IPS DF 6.9 (cell line): ENCODE measurements at places on chromosomes 5 and 9.

DNA sequence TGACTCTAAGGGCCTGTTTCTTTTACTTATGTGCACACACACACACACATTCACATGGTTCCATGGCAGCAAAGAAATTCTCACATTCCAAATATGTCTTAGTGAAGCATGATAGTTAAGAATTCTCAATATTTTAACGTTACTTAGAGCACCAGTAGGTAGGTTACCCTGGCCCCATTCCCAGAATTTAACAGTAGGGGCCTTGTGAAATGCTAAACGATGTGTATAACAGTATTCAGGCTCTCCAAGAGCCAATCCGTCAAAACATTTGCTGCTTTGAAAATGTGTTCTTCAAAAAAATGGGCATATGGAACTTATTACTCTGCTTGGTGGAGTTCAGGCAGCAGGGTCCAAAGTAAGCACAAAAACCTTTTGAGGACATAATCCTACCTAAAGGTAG is 93.7 kb upstream of the DAB2 start:
- no peaks in the 10 kb centered on the region for H3K4me1 ChIP-seq
- H3K4me3 ChIP-seq = no peak overlapping the region
- H3K36me3 ChIP-seq = no peaks in the 10 kb centered on the region
- no peak overlapping the region for H3K27ac ChIP-seq
- no peak for DNase-seq

DNA sequence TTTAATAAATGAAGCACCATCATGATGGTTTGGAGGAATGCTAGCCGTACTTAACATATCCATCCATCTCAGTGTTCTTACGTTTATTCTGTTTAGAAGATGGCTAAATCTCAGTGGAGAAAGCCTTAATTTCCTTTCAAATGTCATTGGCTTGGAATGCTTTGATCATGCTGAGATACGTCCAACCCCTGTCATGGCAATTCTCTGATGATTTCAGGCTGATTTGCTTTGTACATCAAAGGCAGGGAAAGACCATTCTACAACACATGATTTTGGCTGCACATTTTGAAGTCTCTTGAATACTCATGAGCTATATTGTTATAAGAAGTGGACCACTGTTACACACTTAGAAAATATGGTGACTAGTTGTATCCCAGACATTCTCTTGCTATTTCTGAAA is 1048.4 kb downstream of the MAT2B start:
- H3K27ac ChIP-seq = no peak overlapping the region
- no peak overlapping the region for H3K4me3 ChIP-seq
- no peaks in the 10 kb centered on the region for H3K27me3 ChIP-seq
- no peaks in the 10 kb centered on the region for H3K36me3 ChIP-seq

GRCh38 chr5:67003685-67003934 is 193.0 kb downstream of the CD180 start:
- H3K27ac ChIP-seq = no peak overlapping the region
- H3K27me3 ChIP-seq = no peaks in the 10 kb centered on the region

DNA sequence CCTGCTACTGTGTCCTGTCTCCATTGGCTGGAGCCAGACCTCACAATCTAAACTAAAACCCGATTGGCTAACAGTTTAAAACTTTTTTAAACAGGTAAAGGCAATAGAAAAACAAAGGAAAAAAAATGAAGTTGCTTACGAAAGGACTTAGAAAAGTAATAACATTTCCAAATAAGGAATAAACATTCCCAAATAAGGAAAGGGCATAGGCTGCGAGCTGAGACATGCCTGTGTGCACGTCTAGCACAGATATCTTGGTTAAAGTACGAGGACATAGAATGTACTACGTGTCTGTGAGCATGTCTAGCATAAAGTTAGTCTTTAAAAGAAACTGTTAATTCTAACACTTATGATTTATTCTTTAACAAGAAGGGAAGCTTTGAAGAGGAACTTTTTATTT is 15.3 kb upstream of the FAM120A start:
- H3K4me3 ChIP-seq = no peak overlapping the region
- no peak overlapping the region for H3K27ac ChIP-seq
- no peaks in the 10 kb centered on the region for H3K36me3 ChIP-seq
- no peak for DNase-seq
- H3K4me1 ChIP-seq = no peaks in the 10 kb centered on the region
- H3K27me3 ChIP-seq = no peaks in the 10 kb centered on the region

- no peak for DNase-seq
- no peaks in the 10 kb centered on the region for H3K27me3 ChIP-seq
- H3K27ac ChIP-seq = no peak overlapping the region
- no peaks in the 10 kb centered on the region for H3K4me1 ChIP-seq
- no peak overlapping the region for H3K4me3 ChIP-seq
These were observed 355.4 kb upstream of the PDE4D start for GRCh38 chr5:60248901-60249300.

- no peaks in the 10 kb centered on the region for H3K27me3 ChIP-seq
- no peaks in the 10 kb centered on the region for H3K36me3 ChIP-seq
- no peaks in the 10 kb centered on the region for H3K4me1 ChIP-seq
These were observed 292.9 kb upstream of the PUM3 start for GRCh38 chr9:3136686-3137346.

DNA sequence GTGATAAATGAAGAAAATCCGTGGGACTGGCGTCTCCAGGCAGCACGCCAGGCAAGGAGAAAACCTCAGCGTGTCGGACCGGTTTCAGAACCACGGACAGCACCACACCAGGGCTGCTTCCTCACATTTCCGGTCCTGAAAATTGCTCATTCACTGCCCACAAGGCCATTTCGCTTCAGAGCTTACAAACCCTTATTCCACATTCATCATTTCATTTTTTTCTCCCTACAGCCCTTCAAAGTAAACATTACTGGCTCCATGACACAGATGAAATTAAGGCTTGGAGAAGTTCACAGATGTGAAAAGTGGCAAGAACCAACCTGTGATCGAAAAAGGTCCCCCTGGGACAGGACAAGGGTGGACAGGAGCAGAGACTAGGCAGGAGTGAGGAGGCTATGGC is 1.5 kb upstream of the GPRIN1 start:
- no peak for DNase-seq
- H3K36me3 ChIP-seq = no peaks in the 10 kb centered on the region
- H3K27ac ChIP-seq = no peak overlapping the region
- peaks cover 2% of the 10 kb centered on the region; the same call in 1 of the 2 replicates for H3K4me1 ChIP-seq

GRCh38 chr5:120692325-120692724 is 228.2 kb downstream of the PRR16 start:
- H3K4me1 ChIP-seq = no peaks in the 10 kb centered on the region
- DNase-seq = no peak
- H3K4me3 ChIP-seq = no peak overlapping the region
- H3K36me3 ChIP-seq = no peaks in the 10 kb centered on the region

DNA sequence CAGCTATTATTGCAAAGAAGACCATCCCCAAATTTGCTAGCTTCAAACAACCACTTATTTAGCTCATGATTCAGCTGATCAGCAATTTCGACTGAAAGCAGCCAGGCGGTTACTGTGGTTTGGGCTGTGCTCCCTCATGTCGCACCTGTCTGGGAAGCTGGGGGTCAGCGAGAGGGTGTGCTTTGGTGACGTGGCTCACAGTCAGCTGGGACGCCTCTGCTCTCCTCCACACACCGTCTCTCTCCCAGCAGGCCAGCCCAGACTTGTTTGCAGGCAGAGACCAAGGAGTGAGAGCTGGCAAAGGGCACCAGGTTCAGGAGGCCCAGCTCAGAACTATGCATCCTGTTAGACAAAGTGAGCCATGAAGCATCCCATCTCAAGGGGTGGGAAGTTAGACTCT is 140.9 kb downstream of the SYK start:
- H3K4me1 ChIP-seq = no peaks in the 10 kb centered on the region
- DNase-seq = no peak
- H3K36me3 ChIP-seq = no peaks in the 10 kb centered on the region
- H3K27ac ChIP-seq = no peak overlapping the region
- H3K4me3 ChIP-seq = no peak overlapping the region
- H3K27me3 ChIP-seq = no peaks in the 10 kb centered on the region

- no peaks in the 10 kb centered on the region for H3K27me3 ChIP-seq
- no peak for DNase-seq
- H3K36me3 ChIP-seq = no peaks in the 10 kb centered on the region
- H3K4me1 ChIP-seq = no peaks in the 10 kb centered on the region
- no peak overlapping the region for H3K4me3 ChIP-seq
These were observed 10.7 kb downstream of the GIN1 start for GRCh38 chr5:103109277-103109676.

- H3K27me3 ChIP-seq = peaks cover 37% of the 10 kb centered on the region
- no peak overlapping the region for H3K27ac ChIP-seq
- peaks cover 4% of the 10 kb centered on the region; the same call in 1 of the 2 replicates for H3K4me1 ChIP-seq
- DNase-seq = no peak
- no peak overlapping the region for H3K4me3 ChIP-seq
These were observed 6.7 kb upstream of the ISL1 start for GRCh38 chr5:51376509-51376908.

- no peaks in the 10 kb centered on the region for H3K36me3 ChIP-seq
- H3K4me1 ChIP-seq = no peaks in the 10 kb centered on the region; the same call in 1 of the 2 replicates
- no peak for DNase-seq
- no peaks in the 10 kb centered on the region for H3K27me3 ChIP-seq
These were observed 51.3 kb downstream of the DPYSL3 start for GRCh38 chr5:147458581-147458980.

DNA sequence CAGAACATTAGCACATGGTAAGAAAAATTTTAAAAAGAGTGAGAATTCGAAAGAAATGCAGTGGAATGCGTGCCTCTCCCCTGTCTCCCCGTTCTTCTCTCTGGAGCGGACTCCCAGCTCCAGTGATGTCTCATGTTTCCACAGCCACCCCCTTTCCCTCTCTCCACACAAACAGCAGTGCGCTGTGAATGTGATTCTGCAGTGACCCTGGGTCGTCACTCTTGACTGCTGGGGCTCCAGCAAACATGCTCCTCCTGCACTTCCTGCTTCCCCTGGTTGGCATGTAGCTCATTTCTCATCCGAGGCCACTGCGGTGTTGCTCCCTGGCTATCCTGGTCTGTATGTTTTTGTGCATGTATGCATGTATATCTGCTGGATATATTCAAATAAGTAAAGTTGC is 13.3 kb downstream of the PHF2 start:
- no peak overlapping the region for H3K27ac ChIP-seq
- H3K27me3 ChIP-seq = no peaks in the 10 kb centered on the region
- no peak overlapping the region for H3K4me3 ChIP-seq

- no peaks in the 10 kb centered on the region for H3K27me3 ChIP-seq
- DNase-seq = no peak
- no peaks in the 10 kb centered on the region for H3K36me3 ChIP-seq
These were observed 2.9 kb downstream of the ARL14EPL start for GRCh38 chr5:116035123-116035522.

- H3K27ac ChIP-seq = no peak overlapping the region
These were observed 22.1 kb downstream of the IPPK start for GRCh38 chr9:92647671-92648473.

GRCh38 chr5:121526908-121527307 is 324.8 kb upstream of the FTMT start:
- no peak overlapping the region for H3K27ac ChIP-seq
- no peaks in the 10 kb centered on the region for H3K4me1 ChIP-seq
- H3K4me3 ChIP-seq = no peak overlapping the region
- no peak for DNase-seq
- no peaks in the 10 kb centered on the region for H3K36me3 ChIP-seq
- no peaks in the 10 kb centered on the region for H3K27me3 ChIP-seq

DNA sequence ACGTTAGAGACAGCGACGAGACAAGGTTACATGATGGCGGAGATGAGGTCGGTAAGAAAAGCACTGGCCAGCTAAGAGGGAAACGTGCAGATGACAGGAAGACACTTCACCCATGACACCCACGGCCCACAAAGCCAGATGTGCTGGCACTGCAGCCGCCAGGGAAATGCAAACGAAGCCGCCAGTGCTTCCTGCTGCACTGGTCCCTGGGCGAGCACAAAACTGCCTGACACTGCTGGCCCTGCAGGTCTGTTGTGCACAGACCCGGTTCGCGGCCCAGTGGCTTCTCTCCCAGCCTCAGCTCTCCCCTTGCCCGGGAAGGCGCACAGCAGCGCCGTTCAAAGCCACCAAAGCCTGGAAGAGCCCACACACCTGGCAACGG is 20.3 kb downstream of the QSOX2 start:
- no peaks in the 10 kb centered on the region for H3K27me3 ChIP-seq
- peaks cover 8% of the 10 kb centered on the region for H3K36me3 ChIP-seq
- no peak overlapping the region for H3K4me3 ChIP-seq
- no peaks in the 10 kb centered on the region for H3K4me1 ChIP-seq

DNA sequence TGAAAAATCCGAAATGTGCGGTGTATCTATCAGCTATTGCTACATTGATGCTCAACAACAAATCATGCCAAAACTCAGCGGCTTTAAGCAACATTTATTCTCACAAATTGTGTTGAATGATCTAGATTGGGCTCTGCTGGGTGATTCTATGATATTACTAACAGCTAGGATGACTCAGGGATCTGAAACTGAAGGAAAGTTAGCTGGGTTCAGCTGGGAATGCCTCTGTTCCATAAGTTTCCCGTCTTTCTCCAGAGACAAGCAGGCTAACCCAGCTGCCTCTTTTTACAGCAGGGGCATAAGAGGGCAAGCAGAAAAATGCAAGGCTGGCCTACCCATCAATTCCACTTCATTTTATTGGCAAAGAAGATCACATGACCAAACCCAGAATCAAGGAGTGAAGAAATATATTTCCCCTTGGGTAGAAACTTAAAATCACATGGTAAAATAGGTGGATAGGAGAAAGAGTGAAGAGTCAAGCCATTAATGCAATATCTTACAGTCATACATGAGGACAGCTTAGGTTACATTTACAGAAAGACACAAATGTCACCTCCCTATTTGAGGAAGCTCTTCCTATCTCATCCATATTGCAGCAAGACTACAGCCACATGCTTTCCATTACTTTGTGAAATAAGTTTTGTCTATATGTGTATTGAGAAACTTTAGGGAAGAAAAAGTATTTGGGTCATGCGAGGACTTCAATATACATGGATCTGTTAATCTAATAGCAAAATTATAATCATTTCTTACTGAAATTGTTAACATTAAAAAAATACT is 30.8 kb downstream of the IL7R start:
- H3K27me3 ChIP-seq = no peaks in the 10 kb centered on the region
- DNase-seq = no peak
- H3K4me3 ChIP-seq = no peak overlapping the region
- H3K36me3 ChIP-seq = no peaks in the 10 kb centered on the region
- H3K27ac ChIP-seq = no peak overlapping the region

- DNase-seq = no peak
- no peaks in the 10 kb centered on the region for H3K4me1 ChIP-seq
- no peak overlapping the region for H3K4me3 ChIP-seq
- H3K27me3 ChIP-seq = no peaks in the 10 kb centered on the region
- H3K27ac ChIP-seq = no peak overlapping the region
These were observed 128.2 kb upstream of the IRX2 start for GRCh38 chr5:2879701-2880100.

DNA sequence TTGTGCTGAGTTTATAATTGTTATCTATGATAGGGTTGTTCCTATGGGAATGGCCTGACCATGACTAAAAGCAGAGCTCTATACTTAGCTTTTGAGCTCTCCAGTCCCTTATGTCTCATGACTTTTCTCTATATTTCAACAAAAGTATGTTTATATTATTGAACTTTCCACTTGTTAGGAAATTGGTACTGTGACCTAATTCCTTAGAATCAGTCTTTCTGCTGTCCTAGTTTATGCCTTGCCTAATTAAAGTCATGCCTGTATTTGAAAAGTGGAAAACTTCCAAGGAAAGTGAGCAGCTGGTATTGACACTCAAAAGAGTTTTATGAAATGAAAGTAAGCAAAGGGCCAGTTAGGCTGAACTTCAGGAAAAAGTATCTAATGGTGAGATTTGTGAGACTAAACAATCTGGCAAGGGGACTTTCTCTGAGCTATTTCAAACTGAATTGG is 68.6 kb downstream of the XRCC4 start:
- H3K4me3 ChIP-seq = no peak overlapping the region
- DNase-seq = no peak
- H3K27me3 ChIP-seq = no peaks in the 10 kb centered on the region

GRCh38 chr9:105403552-105404248 is 44.1 kb upstream of the FSD1L start:
- H3K4me1 ChIP-seq = peaks cover 7% of the 10 kb centered on the region
- no peaks in the 10 kb centered on the region for H3K36me3 ChIP-seq
- DNase-seq = no peak
- no peaks in the 10 kb centered on the region for H3K27me3 ChIP-seq
